ENCODE measurements at places on chromosomes 7 and 10.

- no peak for DNase-seq
Measured at GRCh38 chr10:58820386-58820785, 307.7 kb downstream of the BICC1 start.

DNA sequence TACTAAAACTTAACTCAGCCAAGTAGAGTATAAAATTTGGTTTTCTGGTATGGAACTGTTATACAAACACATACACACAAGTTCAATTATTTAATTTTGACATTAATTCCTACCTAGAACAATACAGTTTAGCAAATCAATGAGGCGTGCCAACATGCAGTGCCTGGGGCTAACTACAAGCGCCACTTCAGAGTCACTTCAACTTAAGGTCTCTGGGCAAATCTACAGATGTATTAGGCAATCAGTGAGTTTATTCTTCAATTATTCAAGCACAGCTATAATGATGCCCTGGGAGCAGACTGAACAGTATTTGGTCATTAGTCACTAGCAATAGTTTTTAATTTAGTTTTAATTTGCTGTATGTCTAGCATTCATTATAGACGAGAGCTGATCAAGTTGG is 51.6 kb downstream of the HIBADH start:
- no peak for DNase-seq

- DNase-seq, result no peak
Measured at GRCh38 chr7:90876701-90877100, 280.6 kb downstream of the CDK14 start.

GRCh38 chr7:83487801-83488200 is 161.1 kb downstream of the SEMA3E start:
- DNase-seq, result no peak

GRCh38 chr10:104080762-104081161 is 4.9 kb downstream of the COL17A1 start:
- DNase-seq, result no peak

GRCh38 chr7:21414795-21415393 is 13.0 kb upstream of the SP4 start:
- DNase-seq, result no peak

DNA sequence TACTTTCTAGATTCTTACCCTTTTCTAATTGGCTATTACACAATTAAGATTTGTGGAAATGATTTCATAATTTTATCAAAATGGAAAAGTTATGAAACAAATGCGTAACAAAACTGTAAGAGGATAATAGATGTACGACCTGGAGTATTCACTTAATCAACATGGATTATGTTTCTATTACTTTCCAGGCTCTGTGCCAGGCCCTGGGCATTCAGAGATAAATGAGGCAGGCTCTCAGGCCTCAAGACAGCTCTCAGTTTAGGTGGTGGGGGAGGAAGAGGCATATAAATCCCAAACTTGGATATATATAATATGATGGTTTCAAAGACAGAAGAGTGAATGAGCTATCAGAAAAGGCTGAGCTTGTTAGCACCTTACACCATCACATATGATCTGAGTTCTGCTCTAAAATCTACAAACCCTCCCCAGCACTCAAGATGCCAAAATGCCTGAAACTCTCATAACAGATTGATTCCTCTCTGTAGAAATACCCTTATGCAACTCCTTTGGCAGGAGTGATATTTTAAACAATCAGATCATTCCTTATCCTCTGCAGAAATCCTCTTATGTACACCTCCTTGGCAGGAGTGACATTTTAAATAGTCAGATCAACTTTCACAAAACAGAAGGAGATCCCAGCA is 42.5 kb downstream of the ACBD5 start:
- DNase-seq, result no peak

- no peak for DNase-seq
Measured at GRCh38 chr10:32095116-32095733, 39.0 kb upstream of the KIF5B start.

GRCh38 chr10:103276896-103277712 is at the start of gene INA:
Gene INA (plus strand): TSS chr10:103277138. CDS start chr10:103277212, 74 bp downstream.
- no peak for DNase-seq

DNA sequence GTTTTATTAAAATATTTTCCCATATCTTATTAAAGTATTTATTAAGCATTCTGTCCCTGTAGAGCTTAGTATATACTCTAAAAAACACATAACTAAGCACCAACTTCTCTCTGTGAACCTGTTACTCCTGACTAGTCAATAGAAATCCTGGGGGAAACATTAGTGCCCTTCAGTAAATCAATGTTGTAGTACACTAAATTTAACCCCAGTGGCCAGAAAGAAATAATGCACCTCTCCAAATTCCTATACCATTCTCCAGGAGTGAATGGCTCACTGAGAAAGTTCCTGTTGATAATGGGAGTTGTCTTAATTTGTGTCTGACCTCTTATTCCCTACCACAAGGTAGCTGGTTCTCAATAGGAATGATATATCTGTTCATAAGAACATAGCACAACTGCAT is 188.2 kb downstream of the SEMA3D start:
- DNase-seq, result no peak

DNA sequence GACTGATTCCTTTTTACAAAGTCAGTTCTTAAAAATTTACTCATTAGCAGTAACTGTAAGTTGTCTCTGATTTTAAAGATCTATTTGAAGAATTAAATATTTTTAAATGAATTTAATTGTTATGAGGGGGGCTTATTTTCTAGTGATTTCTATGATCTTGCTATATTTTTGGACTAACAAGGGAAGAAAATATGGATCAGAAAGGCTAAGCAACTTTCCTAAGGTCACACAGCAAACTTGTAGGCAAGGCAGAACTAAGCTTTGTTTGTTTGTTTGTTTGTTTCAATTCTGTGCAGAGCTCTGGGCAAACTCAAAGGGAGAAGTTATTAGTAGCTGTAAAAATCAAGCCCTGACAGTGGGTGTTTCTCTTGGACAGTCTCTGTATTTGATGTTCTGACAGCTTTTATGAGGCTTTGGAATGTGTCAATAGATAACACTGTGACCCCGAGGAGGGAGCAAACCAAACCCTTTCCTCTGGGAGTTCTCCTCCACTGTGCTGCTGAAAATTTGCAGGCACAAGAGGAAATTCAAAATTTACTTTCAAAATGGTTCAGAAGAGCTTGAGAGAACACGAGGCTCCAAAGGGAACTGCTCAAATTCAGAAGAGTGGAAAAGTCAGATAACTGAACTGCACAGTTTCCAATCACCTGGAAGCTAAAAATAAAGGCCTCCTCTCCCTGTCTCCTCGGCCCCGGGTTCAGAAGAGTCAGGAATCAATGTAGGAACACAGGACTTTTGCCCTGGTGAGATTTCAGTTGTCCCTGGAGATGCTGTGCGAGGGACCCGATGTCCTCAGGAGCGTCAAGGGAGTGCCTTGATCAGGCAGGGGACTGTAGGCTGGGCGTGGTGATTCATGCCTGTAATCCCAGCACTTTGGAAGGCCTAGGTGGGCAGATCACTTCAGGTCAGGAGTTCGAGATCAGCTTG is 325.7 kb downstream of the GATA3 start:
- DNase-seq, result no peak

- no peak for DNase-seq
Measured at GRCh38 chr10:113283189-113283588, 269.7 kb upstream of the HABP2 start.

DNA sequence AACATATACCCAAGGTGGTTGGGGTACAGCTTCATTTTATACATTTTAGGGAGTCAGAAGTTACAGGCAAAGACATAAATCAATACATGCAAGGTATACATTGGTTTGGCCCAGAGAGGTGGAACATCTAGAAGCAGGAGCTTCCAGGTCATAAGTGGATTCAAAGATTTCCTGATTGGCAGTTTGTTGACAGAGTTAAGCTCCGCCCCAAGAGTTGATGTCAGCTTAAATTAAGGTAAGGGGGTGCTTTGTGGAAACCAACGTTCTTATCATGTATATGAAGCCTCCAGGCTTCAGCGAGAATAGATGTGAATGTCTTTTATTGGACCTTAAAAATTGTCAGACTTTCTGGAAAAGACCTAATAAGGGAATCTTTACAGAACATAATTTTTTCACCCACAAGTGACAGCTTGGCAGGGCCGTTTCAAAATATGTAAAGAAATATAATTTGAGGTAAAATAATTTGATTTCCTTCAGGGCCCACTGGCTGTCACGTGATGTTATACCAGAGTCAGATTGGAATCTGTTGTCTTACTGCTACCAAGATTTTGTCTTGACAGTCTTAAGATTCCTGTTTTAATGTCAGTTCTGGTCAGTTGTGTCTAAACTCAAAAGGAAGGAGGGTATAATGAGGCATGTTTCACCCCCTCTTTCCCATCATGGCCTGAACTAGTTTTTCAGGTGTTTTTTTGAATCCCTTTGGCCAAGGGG is 6.3 kb upstream of the PANK1 start:
- no peak for DNase-seq

- DNase-seq, result no peak
Measured at GRCh38 chr7:28440055-28440601, 27.8 kb downstream of the CREB5 start.

GRCh38 chr7:837001-837400 is 4.7 kb downstream of the SUN1 start:
- no peak for DNase-seq

- DNase-seq, result no peak
Measured at GRCh38 chr7:2930310-2931033, 86.4 kb upstream of the GNA12 start.

GRCh38 chr10:117471344-117471874 is 71.1 kb upstream of the EMX2 start:
- no peak for DNase-seq

- no peak for DNase-seq
Measured at GRCh38 chr10:102152545-102152890, 329 bp downstream of the NOLC1 start.

DNA sequence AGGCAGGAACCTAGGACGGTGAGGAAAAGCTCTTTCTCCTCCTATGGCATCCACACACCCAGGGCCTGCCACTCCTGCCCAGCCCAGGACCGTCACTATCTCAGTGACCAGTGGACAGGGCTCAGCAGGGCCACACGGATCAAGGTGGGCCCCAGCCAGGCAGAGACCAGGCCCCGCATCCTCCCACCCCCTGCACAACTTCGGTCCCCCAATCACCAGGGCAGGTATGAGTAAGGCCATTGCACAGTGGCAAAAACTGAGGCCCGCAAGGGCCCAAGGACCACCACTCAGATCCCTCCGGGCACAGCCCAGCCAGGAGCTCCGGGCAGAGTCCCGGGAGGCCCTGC is 30.3 kb downstream of the OAT start:
- no peak for DNase-seq

GRCh38 chr7:1894906-1895663 is 225.0 kb downstream of the ELFN1 start:
- no peak for DNase-seq

- no peak for DNase-seq
Measured at GRCh38 chr7:133315332-133316040, 62.6 kb downstream of the EXOC4 start.

DNA sequence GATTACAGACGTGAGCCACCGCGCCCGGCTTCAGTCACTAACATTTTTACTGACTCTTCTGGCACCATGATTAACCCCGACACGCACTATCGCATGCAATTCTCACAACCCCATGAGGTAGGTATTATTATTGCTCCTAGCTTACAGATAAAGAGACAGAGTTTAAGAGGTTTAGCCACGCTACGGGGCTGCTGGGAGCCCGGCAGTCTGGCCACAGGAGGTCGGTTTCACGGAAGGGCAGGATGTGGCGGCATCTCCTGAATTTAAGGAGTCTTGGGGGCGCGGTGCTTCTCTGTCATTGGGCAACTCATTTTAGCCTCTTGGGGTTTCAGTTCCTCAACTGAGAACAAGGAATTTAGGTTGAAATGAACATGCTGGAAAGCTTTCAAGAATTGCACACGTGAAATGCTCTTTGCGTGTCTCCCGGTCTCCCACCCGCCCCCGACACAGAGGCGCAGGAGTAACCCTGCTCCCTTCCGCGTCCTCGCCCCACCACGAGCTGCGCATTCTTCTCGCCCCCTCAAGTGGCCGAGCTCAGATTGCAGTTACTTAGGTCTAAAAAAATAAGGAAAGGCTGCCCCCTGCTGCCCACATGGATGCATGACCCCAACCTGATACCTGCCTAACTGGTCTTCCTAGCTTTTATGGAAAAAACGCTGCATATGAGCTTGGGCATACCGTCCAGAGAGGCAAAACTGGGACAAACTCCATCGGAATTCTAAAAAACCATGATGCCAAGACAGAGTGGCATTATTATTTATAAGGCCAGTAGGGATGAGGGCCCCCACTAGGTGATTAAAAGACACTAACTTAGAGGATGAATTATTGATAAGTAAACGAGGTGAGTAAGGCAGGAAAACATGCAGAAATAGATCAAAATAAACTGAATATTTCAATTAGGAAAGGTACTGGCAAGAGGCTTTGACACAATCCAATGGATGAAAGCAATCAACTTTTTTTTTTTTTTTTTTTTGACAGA is 12.4 kb downstream of the PRSS2 start:
- peak; percentile 91 for DNase-seq

- no peak for DNase-seq
Measured at GRCh38 chr10:118287076-118287806, 54.9 kb downstream of the FAM204A start.

DNA sequence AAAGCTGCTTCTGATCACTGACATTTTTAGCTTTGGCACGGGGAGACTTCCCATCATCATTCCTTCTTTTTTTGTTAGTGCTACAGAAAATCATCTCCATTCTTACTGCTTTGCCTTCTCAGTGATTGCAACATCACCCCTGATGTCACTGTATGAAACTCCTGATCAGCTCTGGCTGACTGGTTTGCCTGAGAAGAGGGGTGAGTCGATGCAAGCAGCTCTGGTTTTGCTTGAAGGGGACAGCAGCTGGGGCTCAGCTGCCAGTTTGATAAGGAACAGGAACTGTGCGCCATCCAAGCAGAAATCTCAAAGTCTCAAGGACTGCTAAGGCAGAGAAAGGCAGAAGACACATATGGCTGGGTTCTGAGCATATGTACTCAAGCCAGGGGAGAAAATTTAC is 808.5 kb upstream of the CELF2 start:
- peak; percentile 43 for DNase-seq

DNA sequence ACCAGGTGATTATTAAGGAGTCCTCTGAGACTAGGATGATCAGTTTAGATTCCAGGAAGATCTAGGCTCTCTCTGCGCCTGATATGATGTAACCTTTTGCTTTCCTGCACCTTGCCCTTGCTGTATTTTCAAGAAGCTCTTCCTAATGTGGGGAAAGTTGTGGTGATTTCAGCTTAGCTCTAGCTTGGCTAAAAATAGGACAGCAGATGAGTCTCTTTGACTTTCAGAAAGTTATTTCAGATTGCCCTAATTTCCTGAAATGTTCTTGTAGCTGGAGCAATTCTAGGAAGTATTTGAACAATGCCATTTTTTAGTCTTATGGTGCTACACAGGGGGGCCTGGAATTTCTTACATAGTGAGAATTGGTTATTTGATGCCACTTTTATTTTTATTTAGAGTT is 3.8 kb downstream of the LCOR start:
- DNase-seq, result no peak

GRCh38 chr10:9285690-9286089 is 1231.2 kb downstream of the GATA3 start:
- DNase-seq, result no peak

DNA sequence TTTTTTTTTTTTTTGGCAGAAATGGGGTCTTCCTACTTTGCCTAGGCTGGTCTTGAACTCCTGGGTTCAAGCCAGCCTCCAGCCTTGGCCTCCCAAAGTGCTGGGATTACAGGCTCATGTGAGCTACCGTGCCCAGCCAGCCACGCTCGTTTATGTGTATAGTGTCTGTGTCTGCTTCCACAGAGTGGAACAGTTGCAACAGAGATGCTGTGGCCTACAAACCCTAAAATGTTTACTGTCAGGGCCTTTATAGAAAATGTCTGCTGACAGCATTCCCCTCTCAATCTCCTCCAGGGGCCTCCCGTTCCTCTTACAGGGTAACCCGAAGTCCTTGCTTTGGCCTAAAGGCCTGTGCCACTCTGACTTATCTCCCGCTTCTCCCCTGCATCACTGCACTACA is 87.6 kb upstream of the LEP start:
- peak; percentile 14 for DNase-seq

GRCh38 chr7:50404392-50404791 is 45.8 kb downstream of the FIGNL1 start:
- no peak for DNase-seq
